ENCODE measurements at places on chromosomes 7 and 10.

GRCh38 chr7:2787251-2787951 lies 56.7 kb downstream of the GNA12 start:
- no peak for DNase-seq

- no peak for DNase-seq
These were observed 612 bp downstream of the HILPDA start for GRCh38 chr7:128456255-128456725.

DNA sequence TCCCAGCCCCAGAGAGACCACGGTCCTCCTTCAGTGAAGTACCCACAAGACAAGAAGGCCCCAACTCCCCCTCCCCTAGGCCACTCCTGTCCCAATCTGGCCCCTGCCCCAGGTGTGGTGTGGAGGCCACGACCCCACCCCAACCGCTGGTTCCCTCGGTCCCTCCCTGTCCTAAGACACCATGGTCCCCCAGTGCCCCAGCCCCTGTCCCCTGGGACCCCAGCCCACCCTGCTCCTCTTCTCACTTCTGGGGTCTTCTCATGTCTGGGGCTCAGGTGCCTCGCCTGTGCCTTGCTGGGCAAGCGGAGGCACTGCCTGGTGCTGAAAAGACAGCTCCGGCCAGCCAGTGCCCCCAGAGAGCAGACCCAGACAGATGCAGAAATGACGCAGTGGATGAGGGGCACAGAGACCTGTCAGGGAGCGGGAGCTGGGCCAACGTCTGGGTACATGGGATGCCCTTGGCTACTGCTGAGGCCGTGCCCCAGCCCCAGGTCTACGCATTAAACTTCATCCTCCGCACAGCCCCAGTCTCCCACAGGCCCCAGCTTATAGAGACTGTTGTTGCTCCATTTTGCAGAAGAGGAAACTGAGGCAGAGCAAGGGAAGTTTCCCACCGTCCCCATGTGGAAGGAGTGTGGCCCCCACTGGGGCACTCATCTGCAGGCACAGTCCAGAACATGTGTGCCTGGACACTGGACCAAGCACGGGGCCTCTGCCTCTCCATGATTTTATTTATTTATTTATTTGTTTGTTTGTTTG lies 14.8 kb downstream of the GRIFIN start:
- no peak for DNase-seq

- no peak for DNase-seq
These were observed 517.0 kb downstream of the INHBA start for GRCh38 chr7:41185851-41186250.

- DNase-seq: no peak
These were observed 35.9 kb upstream of the ITPRID1 start for GRCh38 chr7:31478018-31478417.

DNA sequence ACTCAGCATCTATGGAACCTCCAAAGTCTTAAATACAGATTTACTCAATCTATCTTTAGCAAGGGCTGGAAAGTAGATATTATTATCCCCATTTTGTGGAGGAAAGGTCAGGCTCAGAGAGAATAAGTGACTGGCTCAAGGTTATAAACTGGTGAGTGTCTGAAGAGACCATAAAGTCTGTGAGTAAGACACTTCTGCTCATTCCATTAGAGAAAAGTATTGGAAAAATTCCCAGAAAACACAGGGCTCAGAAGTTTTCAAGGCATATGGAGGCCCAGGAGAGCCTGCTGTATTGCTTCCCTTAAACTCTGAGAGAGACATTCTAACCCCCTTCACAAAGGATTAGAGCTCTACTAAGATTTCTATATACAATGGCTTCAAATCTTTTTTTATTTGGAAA lies 134.8 kb downstream of the PCDH15 start:
- no peak for DNase-seq

DNA sequence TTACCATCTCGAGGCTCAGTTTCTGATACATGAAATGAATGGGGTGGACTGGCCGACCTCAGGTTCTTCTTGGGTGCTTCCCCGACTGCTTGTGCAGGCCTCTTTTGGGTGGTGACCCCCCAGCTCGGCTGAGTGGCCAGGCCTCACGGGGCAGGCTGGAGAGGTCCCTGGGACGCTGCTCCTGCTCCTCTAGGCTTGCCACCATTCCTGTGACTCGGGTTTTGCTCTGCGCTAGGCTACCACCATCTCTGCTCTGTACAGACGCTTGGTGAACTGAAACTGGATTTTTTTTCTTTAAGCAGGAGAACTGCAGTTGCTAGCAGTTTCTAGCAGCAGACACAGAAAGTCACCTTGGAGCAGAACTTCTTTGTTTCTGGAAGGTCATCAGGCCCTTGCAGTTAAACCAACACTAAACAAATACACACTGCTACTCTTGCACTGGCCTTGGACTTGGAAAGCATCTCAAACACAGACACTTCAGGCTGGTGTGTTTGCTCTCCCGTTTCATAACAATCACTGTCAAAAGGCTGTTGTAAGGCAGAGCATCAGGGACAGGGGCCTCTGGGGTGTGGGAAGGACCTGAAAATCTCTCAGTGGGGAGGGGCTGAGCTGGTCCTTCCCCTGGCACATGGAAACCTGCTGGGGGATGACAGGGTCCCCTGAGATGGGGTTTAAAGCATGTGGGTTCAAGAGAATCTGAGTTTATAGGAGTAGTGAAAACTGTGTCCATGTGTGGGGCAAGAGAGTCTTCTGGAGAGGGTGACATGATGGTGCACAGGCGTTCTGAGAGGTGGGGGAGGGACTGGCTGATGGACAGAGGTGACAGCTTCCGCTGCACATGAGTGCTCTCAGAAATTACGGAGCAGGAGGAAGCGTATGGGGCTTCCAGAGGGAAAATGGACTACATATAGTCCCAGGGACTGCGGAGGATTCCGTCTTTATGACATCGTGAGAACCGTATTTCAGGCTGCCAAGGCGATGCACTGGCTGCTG lies 35.0 kb upstream of the GIMAP8 start:
- no peak for DNase-seq

DNA sequence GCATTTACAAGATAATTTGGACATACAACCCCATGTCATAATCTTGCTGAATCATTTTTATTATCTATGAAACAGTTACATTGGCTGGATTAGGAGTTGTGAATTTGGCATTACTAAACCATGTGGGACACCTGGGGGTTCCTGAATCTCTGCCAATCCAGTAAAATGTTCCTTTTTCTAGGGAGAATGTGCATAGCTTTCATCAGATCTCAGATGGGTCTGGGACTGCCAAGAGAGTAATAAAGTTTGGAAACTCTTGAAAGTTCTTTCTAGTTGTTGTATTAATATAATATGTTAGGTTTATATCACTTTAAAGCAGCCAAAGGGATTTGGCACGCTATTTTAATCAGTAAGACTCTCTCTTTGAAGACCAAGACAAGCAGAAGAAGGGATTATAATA lies 62.7 kb downstream of the SEMA3E start:
- DNase-seq: no peak

DNA sequence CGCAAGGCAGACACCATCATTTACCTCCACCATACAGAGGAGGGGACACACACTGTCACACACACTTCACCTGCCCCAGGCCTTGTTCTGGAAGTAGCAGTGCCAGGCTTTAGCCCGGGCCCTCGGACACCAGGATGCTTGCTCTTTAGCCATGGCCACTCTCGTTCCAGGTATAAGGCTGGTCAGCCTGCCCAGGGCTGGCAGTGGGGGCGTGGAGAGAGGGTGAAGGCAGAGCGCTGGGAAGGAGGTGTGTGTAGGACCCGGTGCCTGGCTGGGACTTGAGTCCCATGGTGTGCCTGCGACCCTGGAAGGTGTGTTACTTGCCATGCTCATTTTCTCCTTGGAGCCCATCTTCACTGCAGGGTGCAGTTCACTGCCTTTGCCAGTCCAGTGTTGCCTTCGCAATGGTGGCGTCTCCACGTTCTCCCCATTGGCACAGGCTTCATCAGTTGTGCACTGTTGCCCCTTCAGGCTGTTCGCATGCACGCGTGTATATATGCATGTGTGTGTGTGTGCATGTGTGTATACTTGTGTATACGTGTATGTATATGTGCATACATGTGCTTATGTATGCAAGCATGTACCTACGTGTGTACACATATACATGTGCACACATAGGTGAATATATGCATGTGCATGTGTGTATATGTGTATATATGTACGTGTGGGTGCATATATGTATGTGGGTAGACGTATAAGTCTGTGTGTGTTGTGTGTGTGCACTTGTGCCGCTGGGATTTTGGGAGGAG lies 153.4 kb downstream of the CAMK1D start:
- peak; percentile 38 for DNase-seq

DNA sequence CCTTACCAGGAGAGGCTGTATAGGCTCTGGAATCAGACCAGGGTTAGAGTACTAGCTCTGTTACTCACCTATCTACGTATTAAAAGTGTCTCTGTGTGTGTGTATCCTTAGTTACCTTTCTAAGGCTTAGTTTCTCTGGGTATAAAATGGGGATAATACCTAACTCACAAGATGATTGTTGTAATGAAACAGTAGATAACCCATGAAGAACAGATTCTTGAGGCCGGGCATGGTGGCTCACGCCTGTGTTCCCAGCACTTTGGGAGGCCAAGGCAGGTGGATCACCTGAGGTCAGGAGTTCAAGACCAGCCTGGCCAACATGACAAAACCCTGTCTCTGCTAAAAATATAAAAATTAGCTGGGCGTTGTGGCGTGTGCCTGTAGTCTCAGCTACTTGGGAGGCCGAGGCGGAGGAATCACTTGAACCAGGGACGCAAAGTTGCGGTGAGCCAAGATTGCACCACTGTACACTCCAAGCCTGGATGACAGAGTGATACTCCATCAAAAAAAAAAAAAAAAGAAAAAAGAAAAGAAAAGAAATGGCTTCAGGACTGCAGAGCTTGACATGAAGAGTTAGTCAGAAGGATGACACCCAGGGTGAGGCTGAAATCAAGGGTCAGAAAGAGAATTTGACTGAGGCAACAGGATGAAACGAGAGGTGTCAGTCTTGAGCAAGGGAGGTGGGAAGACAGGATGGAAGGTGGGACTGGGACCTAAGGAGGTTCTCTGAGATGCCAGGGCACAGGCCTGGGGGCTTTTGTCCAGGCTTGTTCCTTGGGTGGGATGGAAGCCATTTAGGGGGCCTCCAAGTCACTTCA lies 33.4 kb downstream of the PRKAR2B start:
- no peak for DNase-seq

- DNase-seq: no peak
These were observed 10.4 kb upstream of the OCM2 start for GRCh38 chr7:98000356-98000755.

DNA sequence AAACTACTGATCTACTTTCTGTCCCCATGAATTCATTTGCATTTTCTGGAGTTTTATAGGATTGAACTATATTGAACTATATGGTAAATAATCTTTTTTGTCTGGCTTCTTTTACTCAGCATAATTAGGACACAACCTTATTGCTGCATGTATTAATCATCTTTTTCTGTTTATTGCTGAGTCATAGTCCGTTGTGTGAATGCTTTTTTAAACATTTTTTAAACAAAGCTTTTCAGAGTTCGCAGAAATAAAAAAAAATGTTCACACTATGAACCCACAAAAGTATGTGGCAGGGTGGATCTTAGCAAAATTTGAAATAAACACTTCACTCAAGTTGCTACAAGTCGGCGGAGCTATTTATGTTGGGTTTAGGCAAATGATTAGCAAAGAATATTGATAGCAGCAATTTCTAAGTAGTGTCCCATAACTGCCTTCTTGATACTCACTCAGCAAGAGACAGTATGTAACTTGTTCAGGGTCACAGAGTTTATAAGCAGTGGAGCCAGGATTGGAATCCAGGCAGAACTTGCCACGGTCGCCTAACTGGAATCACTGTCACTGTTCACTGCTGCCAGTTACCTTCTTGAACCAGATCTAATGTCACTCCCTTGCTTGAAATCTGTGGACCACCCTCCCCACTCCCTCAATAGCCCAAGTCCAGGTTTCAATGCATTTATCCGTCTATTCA lies 5.6 kb downstream of the CH25H start:
- no peak for DNase-seq

DNA sequence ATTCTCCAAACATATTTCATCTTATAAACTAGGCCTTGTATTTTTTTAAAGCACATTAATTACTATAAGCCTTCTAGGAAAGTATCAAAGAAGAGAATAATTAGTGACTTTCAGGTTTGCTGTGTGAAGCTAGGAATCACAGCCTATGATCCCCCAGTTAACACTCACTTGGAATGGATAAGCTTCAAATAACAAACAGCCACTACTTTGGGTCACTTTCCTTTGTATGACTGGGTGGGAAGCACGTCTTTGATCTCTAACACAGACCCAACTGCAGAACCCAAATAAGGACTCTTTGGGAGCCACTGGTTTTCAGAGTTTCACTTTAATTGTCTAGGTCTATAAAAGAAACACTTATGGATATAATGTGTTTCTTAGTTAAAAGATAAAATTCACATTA lies 769.3 kb downstream of the MAGI2 start:
- no peak for DNase-seq

DNA sequence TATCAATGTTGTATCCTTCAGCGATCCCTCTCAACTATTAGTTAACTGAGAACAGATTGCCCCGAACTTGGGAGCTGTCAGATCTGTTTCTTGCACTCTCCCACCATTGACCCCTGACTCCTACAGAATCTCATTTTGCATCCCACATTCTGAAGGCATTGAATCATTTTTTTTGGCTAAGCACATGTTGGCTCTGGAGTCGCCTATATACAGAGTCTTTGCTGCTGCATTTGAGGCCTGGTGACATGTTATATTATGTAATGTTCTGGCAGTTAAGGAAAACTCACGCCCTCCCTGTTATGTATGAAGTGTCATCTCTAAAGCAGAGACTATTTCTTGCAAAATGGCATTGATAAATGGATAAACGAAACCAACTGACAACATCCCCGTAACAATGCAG lies 159.2 kb upstream of the ITGB1 start:
- DNase-seq: no peak

DNA sequence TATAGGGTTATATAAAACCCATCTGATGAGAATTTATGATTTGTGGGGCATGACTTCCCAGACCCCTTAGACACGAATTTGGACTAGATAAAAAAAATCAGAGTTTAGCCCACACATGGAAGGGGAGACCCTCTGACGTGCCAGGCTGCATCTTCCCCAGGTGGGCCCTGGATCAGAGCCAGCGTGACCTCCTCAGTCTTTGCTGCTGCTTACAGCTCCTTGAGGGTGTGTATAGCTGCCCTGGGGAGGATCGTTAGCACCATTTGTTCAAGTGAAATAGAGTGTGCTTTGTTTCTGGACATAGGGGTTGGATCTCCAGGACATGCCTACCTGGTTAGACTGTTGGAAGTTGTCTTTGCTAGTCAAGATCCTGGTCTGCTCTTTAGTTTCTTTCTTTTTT lies 54.2 kb downstream of the DOCK1 start:
- DNase-seq: no peak

DNA sequence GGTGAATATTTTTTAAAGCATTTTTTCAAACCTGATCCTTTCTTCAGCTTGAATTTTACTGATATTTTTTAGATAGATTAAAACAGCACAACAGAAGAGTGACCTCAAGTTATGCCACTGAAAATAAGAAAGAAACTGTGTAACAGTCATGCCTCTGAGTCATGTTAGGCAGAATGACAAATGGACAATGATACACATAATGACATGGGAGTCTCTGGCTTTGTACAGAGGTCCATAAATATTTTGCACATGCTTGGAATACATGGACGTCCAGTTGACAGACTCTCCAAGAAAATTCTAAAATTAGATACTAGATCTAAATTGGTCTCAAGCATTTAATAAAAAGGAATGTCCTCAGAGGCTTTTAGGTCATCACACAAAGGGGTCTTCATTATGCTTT lies 21.9 kb upstream of the SEMA3A start:
- DNase-seq: no peak
